Stimulated activated CD8-positive, alpha-beta memory T cell treated with anti-CD3 and anti-CD28 coated beads, Interleukin-7, amount 100 ng/mL, for 1 hour (primary cell): ENCODE measurements at places on chromosomes 4 and X.

DNA sequence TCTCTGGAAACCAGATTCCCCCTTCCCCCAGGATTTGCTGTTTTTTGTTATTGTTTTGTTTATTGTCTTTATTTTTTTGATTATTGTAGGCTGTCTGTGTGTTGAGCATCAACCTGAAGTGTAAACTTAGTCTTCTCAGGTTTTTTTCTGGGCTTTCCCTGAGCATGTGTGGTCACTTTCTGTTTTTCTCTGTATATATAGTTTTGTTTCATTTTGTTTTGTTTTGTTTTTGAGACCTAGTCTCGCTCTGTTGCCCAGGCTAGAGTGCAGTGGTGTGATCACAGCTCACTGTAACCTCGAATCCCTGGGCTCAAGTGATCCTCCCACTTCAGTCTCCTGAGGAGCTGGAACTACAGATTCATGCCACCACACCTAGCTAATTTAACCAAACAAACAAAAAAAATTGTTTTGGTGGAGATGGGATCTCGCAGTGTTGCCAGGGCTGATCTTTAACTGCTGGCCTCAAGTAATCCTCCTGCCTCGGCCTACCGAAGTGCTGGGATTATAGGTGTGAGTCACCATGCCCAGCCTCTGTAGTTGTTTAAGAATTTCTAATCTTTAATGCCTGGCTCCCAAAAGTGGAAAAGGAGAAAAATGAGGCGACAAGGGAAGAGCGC, 9.1 kb downstream of the IL13RA1 start:
- DNase-seq = no peak

DNA sequence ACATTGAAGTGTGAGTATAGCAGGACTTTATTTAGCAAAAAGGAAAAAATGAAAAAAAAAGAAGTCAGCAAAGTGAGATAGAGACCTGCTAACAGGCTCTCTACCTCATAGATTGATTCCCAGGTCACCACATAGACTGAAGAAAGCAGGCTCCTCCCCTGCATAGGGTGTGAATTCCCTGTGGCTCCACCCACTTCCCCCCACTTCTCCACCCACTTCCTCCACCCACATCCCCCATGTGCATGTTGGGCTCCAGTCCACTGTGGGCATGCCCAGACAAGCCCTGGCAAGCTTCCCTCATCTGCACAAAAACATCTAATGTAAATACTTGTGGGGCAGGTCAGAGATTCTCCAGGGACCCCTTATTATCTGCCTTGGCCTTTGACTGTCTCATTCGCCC, 97.8 kb downstream of the TMEM47 start:
- DNase-seq = no peak

- no peak for DNase-seq
These were observed 612 bp downstream of the MAGED2 start for GRCh38 chrX:54808109-54808604.

- no peak for DNase-seq
These were observed 25.9 kb downstream of the PGM2 start for GRCh38 chr4:37852376-37852775.

GRCh38 chr4:40552536-40552935, 77.1 kb downstream of the RBM47 start:
- DNase-seq = no peak

DNA sequence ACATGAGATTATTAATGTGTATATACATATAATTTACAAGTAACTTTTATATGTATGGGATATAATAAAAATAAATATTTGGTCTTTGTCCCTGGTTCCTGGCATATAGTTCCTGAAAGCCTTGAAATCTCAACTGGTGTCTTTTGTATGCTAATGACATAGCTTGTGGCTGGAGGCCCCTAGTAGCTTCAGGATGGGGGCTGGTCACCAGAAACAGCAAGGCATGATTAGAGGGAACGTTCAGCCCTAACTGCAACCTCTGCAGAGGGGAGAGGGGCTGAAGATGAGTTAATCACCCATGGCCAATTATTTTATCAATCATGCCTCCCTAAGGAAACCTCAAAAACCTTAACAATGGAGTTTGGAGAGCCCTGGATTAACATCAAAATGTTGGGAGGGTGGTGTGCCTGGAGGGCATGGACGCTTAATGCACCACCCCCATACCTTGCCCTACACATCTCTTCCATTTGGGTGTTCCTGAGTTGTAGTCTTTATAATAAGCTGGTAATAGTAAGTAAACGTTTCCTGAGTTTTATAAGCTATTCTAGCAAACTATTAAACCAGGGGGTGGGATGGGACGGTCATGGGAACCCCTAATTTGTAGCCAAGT, 21.3 kb downstream of the PIN4 start:
- no peak for DNase-seq

GRCh38 chrX:143027275-143027674, 1.5 kb downstream of the SPANXN4 start:
- DNase-seq = no peak

GRCh38 chr4:88879991-88880390, 177.0 kb downstream of the FAM13A start:
- DNase-seq = no peak

DNA sequence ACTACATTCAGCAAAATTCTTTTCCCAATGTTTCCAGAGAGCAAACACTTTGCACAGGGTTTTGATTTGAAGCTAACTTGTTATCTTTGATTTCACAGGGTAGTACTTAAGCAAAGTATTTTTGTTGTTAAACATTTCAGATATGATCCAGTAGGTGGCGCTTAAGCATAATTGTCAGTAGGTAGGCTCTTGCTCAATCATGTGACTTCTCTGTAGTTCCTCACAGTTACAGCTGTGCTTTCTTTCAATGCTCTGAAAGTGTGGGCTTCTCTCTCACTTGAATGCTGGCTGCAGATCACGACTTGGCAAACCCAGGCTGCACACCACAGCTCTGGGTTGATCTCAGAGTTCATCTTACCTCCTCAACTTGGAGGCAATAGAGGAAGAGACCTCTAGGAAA, 1016.5 kb downstream of the SH3BGRL start:
- DNase-seq = no peak

- no peak for DNase-seq
These were observed 760.4 kb upstream of the FTHL17 start for GRCh38 chrX:31832263-31832662.
